ENCODE measurements at places on chromosomes 11 and 22.

- no peak for DNase-seq
Observed at GRCh38 chr11:8732748-8733241, 50.2 kb downstream of the RPL27A start.

DNA sequence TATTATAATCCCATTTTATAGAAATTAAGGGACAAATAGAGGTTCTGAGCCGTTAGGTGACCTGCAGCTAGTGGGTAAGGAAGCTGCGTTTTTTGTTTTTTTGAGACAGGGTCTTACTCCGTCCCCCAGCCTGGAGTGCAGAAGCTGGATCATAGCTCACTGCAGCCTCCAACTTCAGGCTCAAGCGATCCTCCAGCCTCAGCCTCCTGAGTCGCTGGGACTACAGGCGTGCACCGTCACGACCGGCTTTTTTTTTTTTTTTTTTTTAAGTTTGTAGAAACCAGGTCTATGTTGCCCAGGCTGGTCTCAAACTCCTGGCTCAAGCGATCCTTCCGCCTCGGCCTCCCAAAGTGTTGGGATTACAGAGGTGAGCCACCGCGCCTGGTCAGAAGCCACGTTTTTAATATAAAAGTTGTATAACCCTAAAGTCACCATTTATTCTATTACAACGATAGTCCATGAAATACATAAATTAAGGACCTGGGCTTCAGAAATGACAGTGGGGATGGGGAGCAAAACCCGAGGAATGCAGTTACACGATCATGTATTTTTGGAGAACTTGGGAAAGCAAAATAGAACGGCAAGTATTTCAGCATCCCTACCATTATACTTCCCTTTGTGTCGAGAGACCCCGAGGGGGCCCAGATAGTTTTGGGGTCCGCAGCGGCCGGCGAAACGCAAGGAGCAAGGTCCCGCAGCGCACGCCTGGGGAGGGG is 638 bp downstream of the SAAL1 start:
- no peak for DNase-seq

DNA sequence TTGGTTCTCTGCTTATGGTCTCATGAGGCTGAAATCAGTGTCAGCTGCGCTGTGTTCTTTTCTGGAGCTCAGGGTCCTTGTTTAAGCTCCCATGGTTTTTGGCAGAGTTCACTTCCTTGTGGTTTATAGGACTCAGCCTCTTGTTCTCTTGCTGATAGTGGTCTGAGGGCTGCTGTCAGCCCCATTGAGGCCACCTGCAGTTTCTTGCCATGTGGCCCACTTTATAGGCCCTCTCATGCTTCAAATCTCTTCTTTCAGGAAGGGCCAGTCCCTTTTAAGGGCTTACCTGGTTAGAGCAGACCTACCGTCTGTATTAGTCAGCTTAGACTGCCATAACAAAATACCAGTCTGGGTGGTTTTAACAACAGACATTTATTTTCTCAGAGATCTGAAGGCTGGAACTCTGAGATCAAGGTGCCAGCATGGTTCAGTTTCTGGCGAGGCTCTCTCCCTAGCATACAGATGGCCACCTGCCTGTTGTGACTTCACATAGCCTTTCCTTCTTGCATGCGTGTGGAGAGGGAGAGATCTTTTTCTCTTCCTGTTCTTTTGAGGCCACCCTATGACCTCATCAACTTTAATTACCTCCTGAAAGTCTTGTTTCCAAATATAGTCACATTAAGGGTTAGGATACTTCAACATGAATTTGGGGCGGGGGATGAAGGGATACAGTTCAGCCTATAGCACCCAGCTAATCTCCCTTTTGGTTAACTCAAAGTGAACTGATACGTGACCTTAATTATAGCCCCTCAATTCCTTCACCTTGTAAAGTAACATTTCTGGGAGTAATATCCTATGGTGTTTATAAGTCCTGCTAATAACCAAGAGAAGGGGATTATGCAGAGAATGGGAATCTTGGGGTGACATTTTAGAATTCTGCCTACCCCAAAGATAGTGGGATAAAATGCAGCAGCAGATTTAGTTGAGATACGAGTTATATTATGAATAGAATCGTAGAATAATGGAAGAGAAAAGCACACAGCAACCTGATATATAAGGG is 131.8 kb downstream of the UVRAG start:
- no peak for DNase-seq

- peak; percentile 6 for DNase-seq
Observed at GRCh38 chr11:71080239-71081097, 171.9 kb downstream of the SHANK2 start.

DNA sequence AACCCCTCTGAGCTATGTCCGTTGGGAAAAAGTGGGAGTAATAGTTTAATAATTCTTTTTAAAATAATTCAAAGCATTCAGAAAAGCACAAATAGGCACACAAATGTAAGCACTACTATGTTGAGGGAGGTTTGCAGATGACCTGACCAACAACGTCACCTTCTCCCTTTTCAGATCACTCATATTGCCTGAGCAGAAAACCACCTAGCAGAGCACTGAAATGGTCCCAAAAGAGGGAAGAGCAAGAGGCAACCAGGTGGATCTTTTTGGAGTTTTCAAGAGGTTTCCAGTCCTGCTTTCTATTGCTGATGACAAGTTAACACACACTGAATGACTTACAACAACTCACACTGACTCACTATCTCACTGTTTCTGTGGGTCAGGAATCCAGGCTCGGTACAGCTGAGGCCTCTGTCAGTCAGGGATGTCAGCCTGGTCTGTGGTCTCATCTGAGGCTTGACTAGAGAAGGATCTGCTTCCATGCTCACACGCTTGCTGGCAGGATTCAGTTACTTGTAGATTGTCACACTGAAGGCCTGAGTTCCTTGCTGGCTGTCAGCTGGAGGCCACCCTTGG is 4.3 kb upstream of the PGA3 start:
- DNase-seq = no peak

GRCh38 chr22:46042786-46043185 is 65.8 kb upstream of the WNT7B start:
- no peak for DNase-seq

DNA sequence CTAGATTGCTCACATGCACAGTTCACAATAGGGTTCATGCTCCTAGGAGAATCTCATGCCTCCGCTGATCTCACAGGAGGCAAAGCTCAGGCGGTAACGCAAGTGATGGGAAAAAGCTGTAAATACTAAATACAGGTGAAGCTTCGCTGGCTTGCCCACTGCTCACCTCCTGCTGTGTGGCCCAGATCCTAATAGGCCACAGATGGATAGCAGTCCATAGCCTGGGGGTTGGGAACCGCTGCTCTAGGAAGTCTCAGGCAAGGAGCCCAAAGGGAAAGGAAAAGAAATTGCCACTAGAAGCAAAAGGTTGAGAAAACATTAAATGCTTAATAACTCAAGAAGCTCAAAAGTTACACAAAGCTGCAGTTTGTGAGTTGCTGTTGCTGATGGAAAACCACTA is 3.2 kb upstream of the TRPC6 start:
- no peak for DNase-seq

- no peak for DNase-seq
Observed at GRCh38 chr11:65432100-65432650, 9.6 kb downstream of the NEAT1 start.

DNA sequence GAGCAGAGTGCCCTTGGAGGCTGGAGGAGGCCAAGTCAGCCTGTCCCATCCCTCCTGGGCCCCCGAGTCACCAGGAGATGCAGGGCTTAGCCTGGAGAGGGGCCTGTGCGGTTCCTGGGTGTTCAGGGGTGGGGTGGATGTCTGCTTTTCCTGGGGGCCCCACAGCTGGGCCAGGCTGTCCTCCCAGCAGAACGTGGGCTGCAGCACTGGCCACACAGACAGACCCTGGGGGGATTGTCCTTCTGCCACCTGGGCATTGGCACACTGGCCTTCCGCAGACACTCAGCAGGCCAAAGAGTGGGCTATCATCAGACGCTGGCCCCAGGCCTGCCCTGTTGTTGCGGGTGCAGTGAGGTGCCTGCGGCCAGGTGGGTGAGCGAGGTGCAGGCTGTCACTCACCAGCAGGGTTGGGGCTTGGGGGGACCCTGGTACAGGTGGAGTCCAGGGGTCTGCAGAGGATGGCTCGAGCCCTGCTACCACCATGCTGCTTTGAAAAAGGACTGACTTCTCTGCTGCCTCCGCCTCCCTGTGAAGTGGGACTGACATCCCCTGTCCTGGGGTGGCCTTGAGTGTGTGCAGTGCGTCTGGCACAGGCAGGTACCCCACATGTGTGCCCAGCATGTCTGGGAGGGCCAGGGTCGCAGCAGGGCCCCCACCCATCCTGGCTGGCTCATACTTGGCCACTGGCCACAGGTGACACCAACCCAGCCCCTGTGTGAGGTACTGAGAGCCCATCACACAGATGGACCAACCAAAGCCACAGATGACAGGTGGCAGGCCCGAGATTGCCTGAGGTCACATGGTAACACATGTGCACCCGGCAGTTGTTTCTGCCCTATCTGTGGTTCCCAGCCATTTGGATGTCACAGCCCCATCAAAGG is 39.0 kb upstream of the KCNQ1OT1 start:
- no peak for DNase-seq

DNA sequence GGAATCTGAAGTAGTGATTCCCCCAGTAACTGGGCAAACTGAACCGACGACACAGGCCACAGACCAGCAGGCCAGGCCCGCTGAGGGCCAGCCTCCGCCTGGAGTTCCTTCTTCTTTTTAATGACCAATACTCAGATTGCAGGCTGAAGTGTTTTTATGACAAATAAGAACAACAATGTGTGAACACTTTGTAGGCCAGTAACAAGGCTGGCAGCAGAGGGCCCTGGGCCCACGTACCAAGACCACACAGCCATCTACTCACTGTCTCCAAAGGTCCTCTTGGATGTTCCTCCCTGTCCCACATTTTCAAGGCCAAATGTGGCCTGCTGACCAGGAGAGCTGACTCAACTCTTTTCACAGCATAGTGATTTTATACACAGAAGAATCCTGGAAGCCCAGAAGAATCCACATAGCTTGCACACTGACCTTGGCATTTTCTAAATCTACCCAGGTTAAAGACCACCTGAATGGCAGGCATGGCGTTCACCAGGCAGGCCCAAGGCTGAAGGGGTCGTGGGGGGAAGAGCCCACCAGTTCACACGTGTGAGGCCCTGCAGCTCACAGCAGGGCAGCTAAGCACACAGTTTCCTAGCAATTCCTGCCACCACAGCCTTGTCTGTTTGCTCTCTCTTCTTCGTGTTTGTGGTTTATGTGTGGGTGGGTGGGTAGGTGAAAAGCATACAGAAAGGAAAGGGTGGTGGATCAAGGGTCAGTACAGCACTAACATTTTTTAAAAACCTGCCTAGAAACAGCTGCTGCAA is 13.3 kb downstream of the SMCO4 start:
- no peak for DNase-seq

DNA sequence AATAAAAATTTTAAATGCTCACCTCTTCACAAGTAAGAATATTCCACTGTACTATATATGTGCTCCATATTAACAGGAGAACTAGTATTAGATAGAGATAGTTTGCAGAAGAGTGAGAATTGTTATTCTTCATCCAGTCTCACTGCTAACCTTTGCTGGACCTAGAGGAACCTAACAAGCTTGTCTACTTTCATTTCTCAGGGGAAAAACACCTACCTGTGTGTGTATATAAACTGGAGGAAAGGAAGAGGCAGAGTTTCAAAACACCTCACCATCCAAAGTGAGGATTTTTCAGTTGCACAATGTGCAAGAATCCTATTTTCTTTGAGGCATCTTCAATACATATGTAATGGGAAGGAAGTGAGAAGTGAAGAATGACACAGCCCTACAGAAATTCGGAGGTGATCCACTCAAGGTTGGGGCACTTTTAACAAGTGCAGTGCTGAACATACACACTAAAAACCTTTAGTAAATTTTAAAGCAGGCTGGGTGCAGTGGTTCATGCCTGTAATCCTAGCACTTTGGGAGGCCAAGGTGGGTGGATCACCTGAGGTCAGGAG is 52.4 kb downstream of the SYTL2 start:
- no peak for DNase-seq

DNA sequence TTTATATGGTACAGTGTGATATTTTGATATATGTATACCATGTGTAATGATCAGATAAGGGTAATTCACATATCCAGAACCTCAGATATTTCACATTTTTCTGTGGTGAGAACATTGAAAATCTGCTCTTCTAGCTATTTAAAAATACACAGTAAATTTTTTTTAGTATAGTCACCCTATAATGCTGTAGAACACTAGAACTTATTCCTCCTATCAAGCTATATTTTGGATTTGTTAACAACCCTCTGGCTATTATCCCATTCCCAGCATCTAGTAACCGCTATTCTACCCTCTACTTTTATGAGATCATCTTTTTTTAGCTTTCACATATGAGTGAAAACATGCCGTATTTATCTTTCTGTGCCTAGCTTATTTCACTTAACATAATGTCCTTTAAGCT is 65.5 kb upstream of the SYT9 start:
- no peak for DNase-seq

GRCh38 chr22:46163557-46163888 is 13.2 kb downstream of the PPARA start:
- no peak for DNase-seq

DNA sequence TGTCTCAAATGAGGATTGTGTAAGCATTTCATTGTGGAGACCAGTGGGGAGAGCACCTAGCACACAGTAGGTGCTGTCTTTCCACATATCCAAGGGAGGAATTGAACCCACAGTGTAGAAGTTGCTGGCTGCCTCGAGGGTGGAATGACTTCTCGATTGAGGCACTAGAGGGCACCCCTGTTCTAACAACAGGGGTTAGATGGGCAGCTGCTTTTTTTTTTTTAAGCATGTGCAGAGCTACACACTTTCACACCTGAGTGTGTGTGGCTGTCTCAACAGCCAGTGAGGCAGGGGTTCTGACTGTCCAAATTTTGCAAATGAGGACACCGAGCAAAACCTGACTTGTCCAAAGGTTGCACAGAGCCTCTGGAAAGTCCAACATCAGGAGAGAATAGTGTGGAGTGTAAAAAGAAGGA is 118.2 kb upstream of the CRYBB3 start:
- DNase-seq = peak; percentile 59

DNA sequence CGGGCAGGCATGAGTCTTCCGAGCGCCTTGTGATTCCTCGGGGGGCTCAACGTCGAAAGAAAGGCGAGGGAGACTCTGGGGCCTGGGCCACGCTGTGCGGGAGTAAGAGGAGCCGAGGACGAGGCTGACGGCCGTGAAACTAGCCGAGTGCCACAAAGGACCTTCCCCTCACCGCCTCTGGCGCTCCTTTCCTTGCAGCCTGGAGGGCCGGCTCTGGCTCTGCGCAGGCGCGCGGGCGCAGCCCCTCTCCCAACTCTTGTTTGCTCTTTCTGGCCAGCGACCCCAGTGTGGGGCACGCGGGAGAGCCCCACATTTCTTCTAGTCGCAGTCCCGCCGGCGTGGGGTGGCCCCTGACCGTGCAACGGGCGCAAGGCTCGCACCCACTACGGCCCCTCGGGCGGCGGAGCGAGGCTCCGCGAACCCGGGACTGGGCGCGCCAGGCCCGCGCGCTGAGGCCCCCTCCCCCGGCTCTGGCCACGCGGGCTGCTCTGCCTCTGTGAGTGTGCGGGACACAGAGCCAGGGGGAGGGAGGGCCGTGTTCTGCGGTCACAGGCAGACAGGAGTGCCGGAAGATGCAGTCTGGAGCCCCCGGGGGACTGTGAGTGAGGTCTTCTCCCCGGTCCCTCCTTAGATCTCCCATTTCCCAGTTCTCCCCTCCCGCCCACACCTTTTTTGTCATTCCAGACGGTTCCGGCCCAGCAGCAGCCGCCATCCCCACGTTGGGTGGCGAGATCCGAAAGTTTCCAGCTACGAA is 1.0 kb upstream of the TOB2 start:
- DNase-seq = peak; percentile 66

All from activated naive CD4-positive, alpha-beta T cell treated with Interleukin-2 at 50 U/mL for 16 hours (primary cell).